SK-N-SH (cell line): ENCODE measurements at places on chromosomes 2 and 18.

- no peak for DNase-seq
These were observed 48.9 kb downstream of the ASXL2 start for GRCh38 chr2:25829377-25829704.

- no peak for DNase-seq
These were observed 17.5 kb downstream of the RAB27B start for GRCh38 chr18:54845787-54846186.

DNA sequence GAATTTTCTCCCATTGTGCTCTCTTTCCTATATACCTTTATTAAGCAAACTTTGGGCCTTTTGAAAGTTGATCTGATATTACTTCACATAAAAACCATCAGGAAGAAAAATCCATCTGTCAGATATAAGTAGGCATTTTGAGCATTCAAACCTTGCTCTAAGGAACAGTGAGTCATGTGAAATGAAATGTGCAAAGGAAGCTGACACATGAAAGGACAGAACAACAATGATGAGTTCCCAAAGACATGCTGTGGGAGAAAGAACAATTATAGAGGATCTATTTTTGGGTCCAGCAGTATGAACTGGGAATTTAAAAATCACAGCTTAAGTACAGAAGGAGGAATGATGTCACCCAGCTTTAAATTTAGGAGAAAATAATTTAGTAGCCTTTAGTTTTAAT is 18.1 kb downstream of the CALCRL start:
- no peak for DNase-seq

DNA sequence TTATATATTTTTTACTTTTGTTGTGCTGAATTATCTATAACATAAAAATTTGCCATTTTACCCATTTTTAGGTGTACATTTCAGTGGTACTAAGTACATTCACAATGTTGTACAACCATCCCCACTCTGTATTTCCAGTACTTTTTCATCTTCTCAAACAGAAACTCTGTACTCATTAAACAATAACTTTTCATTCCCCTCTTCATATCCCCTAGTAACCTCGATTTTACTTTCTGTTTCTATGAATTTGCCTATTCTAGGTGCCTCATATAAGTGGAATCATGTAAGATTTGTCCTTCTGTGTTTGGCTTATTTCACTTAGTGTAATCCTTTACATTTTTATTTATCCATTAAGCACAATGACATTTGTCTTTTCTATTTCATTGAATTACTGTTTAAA is 51.3 kb downstream of the GTF2A1L start:
- no peak for DNase-seq
